ENCODE measurements at places on chromosomes 1 and 21.

GRCh38 chr21:35036465-35037383 lies 12.4 kb downstream of the RUNX1 start:
- DNase-seq: peak; percentile 22

DNA sequence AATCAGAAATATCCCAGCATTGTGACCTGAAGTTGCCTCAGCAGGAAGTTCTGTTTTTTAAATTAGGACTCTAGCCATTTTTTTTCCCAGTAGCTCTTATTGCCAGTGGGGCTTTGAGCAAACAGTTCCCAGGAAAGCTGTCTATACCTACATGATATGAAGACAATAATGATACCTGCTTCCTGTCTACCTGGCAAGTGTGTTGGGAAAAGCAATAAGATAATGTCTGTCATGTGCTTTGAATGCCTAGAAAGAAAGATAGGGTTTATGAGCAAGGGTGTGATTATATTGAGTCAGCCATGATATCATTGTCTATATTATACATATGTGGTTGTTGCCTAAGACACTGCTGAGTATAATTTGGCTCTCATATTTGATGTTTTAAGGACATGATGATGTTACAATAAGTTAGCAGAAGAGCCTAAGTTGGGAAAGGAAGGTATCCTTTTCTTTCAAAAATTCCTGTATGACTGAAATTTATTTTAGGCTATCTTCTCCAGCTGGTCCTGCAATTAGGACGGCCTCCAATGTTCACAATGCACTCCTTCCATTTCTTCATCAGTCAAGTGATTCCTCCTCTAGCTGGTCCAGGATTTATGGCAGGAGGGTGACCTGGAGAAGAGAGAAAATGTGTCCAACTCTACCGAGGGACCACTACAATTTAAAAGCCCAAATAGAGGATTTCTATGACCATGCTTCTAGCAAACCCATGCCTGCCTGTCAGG lies 99.6 kb upstream of the CDC42BPA start:
- no peak for DNase-seq

DNA sequence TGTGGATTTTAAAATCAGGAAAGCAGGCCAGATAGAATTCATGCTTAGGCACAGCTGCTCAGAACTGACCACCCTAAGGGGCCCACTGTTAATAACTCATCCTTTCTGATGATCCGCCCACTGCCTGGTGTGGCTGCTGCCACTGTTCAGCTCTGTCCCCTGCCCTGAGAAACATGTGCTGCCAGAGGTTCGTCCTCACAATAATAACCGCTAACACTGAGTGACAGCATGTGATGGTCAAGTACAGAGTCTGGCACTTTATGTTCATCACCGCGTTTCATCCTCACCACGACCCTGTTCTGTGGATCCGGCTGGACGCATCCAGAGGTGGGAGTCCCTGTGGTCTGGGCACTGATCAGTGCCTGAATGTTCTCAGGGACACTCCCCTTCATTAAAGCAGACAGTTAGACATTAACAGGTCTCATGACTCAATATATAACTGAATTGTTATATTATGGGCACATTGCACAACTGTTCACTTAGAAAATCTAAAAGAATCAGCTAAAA lies 108.6 kb downstream of the SIM2 start:
- DNase-seq: no peak

DNA sequence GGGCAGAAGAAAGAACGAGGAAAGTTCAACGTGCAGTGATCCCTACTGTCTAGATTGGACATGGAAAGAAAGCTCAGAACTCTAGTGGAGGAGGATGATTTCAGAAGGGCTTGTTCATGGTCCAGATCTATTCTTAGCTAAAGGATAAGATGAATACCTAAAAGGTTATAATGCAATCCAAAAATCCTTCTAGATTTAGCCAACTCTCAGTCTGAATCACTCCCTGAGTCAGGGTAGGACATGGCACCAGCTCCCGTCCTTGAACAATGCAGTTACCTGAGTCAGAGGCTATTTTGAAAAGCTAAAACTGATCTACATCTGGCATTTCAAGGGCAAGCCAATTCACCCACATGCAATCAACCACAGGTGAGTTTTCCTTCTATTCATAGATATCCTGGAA lies 38.8 kb upstream of the HIVEP3 start:
- DNase-seq: no peak

DNA sequence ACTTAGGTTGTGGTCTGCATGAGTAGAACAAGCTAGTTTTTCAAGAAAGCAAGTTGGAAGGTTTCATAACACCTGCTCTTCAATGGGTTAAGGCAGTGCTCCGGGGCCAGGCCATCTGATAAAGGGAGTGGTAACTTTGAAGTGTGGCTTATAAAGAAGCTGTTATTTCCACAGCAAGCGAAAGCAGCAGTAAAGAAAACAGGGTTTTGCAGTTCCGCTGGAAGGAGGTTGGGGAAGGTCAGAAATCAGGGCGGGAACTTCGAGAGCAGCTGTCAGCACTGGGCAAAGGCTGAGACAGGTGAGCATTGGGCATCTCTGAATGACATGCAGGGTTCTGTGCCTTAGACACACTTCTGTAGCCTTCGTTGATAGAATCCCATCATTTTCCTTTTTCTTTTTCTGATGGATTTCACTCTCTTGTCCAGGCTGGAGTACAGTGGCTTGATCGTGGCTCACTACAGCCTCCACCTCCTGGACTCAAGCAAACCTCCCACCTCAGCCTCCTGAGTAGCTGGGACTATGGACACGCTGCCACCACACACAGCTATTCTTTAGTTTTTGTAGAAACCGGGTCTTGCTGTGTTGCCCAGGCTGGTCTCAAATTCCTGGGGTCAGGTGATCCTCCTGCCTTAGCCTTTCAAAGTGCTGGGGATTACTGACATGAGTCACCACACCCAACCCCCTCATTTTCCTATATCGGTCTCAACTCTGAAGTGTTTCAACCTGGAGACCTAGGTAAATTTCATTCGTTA lies 20.5 kb downstream of the TMEM51 start:
- DNase-seq: no peak

DNA sequence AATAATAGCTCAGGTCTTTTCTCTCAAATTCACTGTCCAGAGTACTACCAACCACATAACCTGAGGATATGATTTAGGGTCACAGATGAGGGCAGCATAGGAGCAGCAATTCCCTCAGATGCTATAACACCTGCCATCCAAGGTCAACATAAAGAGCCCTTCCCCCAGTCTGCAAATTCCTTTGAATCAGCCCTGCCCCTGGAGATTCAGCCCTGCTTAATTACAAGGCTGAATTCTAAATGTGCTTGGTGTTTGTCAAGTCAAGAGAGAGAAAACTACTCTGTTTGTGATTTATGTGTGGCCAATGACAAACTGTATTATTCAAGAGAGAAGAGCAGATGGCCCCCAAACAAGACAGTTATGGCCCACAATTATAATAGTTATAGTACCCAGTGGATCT lies 195.7 kb upstream of the ADGRL2 start:
- DNase-seq: no peak

GRCh38 chr1:179803104-179803503 lies 60.0 kb downstream of the FAM163A start:
- DNase-seq: no peak

DNA sequence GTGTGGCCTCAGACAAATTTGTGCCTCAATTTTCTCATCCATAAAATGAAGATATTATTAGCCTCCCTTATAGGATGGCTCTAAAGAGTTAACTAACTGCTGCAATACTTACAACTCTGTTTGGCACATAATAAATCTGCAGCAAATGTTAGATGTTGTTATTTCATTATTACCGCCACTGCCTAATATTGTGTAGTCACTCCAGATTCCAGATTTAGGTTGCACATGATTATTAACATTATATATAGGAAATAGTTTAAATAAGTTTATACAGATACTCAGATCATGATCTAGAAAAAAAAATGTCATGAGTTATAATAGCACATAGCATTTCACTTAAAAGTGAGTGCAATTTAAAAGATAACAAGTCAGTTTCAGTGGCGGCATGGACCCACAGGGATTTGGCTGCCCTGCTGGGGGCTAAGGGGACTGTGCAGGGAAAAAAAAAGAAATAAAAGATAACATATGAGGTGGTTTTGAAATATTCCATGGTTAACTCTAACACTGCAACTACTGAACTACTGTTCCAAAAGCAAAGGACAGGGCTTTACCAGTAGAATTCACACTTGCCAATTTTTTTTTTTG lies 170.4 kb downstream of the TGFBR3 start:
- DNase-seq: no peak

DNA sequence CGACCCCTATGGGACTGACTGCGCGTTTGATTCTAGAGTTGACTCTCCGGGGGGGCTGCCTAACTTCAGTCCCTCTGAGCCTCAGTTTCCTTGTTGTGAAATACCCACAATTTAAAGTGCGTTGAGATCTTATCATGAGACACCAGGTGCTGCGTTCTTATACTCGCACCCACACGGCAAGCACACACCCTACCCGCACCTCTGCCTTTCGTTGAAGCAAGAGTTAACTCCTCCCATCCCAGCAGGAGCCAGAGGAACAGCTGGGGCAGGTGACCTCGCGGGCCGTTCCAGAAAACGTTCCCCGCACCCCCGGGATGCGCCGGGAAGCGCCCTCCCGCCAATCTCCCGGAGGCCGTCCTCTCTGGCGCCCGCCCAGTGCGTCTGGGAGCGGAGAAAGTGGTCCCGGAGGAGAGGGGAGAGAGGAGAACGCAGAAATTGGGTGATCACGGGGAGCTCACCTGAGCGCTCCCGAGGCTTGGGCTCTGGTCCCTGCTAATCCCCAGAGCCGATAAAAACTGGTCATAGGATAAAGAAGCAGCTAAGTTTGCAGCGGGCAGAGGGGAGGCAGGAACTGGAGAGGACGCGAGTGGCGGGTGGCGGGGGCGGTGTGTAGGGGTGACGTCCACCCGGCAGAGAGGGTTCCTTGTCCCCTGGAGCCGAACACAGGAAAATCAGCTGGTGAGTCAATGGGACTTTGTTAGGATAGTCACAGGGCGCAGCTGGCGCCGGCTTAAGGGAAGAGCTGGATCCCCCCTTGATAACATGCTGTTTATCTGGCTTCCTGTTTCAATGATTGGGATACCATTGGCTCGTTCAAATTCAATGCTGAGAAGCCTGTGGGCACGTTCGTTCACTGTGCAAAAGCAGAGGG lies 869 bp downstream of the NAV1 start:
- DNase-seq: no peak

DNA sequence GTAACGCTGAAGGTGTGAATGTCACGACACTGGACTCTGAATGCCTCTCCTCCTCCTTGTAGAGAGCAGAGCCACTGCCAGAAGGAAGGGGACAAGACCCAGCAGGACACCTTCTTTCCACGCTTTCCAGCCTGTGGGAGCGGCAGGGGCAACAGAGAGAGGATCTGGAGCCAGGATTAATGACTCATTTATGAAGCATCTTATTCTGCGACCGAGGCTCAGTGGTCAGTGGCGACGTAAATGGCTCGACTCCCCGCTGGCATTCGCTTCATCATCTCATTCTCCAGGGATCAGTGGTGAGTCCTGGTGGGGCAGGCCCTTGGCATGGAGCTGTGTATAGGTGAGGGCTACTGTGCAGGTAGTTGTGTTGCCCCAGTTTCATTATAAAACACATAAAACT lies 4.6 kb downstream of the SLC37A1 start:
- DNase-seq: no peak

DNA sequence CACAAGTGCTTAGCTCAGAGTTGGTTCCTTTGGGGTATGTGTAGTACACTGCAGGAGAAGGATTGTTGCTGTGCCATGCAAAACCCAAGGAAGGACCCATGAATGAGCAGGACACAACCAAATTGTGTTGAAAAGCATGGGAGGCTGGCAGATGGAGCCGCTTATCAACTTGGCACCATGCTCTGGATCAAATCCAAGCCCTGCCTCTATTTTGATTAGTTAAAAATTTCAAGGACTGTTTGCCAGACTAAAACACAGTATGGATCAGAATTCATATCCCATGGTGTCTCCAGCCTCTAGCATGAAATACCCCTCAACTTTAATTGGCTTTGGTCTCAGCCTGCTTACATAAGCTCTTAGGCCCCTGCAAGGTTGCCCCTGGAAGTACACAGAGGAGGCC lies 27.8 kb downstream of the CCDC185 start:
- DNase-seq: no peak

GRCh38 chr1:53413175-53414001 lies 45.8 kb upstream of the DMRTB1 start:
- peak; percentile 72 for DNase-seq

- no peak for DNase-seq
Observed at GRCh38 chr1:227940791-227941241, 6.9 kb downstream of the WNT9A start.

DNA sequence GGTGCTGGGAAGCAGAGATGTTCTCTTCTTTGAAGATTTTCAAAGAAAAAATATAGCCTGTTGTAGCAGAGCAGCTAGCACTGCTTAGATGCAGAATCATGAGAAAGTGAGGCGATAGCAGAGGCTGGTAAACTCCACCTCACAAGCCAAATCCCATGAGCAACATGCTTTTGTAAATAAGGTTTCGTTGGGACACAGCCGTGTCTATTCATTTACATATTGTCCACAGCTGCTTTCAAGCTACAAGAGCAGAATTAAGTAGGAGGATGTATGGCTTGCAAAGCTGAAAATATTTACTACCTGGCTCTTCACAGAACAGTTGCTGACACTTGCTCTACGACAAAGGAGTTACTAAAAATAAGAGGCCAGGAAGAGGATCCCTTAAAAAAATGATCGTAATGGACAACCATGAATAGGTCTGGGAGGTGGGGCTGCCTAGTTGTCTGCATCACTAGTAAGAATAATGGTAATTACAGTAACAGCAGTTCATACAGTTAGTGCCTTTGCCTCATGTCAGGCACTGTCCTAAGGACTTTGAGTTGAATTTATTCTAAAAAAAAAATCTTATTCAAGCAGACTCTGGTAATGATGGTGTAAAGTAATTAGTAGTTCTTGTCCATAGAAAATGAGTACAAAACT lies 622.0 kb downstream of the KIF26B start:
- DNase-seq: no peak

- no peak for DNase-seq
Observed at GRCh38 chr21:34999397-34999941, 49.6 kb downstream of the RUNX1 start.

GRCh38 chr1:73782901-73783300 lies 415.1 kb downstream of the LRRIQ3 start:
- no peak for DNase-seq

- peak; percentile 21 for DNase-seq
Observed at GRCh38 chr1:35499231-35499630, 58.0 kb downstream of the KIAA0319L start.

DNA sequence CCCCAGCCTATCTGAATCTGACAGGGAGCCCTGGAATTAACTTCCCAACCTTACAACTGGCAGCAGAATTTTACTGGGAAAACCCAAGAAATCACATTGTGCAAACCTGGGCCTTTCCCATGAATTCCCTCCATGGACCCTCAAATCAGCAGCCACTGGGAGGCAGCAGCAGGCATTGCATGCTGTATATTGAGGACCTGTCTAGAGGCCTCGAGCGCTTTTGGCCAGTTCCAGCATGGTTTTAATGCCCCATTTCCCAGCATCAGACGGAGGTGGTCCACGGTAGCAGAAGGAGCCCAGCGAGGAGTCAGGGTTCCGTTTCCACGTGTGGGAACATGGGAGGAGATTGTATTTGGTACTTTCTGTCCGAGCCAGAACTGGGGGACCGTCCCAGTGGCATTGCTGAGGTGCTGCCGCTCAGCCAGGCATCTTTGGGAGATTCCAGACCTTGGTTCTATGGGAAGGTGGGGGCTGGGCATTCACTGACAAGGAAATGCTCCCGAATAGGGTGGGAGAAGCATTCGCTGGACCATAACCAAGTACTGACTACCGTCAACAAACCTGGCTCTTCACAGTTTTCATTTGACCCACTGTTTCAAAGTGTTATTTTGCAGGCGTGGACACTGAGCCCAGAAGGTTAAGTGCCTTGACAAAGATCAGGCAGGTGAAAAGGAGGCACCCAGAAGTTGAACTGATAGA lies 15.9 kb downstream of the BMP8A start:
- DNase-seq: no peak

All from CD4-positive, alpha-beta T cell treated with Interleukin-10 for 1 hour (primary cell).